ENCODE measurements at places on chromosomes 1 and 21.

- DNase-seq, result peak; percentile 23
Observed at GRCh38 chr1:3695326-3696217, 43.3 kb downstream of the TP73 start.

DNA sequence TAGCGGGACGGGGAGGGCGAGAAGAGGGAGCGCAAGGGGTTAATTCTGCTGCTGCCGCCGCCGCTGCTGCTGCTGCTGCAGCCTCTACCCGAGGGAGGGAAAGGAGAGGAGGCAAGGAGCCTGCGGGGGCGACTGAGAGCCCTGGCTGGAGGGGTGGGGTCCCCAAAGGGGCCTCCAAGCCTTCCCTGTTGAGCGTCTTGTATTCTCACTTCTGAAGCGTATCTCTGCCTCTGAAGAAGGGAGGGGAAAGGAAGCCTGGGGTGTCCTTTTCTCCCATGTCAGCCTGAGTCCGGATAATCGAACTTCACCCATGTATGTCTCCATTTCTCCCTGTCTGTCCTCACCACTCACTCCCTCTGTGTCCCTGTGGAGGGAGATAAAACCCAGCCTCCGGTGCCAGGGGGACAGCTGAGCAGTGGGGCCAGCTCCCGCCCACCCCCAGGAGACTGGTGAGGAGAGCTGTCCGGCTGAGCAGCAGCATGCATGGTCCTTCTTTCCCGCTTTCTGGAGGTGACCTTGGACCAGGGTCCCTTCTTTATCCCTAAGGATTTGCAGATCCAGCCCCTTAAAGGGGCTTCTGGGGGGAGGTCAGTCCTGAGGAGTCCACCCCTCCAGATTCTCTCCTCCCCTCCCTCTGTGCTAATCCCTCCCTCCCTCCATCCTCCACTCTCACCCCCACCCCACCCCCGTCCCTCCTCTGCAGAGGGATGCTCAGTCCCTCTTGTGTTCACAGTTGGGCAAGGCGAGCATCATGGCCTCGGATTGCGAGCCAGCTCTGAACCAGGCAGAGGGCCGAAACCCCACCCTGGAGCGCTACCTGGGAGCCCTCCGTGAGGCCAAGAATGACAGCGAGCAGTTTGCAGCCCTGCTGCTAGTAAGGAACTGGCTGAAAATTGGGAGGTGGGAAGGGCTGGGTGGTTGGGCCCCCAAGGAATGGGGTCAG, 1.0 kb downstream of the NCDN start:
- DNase-seq, result no peak

DNA sequence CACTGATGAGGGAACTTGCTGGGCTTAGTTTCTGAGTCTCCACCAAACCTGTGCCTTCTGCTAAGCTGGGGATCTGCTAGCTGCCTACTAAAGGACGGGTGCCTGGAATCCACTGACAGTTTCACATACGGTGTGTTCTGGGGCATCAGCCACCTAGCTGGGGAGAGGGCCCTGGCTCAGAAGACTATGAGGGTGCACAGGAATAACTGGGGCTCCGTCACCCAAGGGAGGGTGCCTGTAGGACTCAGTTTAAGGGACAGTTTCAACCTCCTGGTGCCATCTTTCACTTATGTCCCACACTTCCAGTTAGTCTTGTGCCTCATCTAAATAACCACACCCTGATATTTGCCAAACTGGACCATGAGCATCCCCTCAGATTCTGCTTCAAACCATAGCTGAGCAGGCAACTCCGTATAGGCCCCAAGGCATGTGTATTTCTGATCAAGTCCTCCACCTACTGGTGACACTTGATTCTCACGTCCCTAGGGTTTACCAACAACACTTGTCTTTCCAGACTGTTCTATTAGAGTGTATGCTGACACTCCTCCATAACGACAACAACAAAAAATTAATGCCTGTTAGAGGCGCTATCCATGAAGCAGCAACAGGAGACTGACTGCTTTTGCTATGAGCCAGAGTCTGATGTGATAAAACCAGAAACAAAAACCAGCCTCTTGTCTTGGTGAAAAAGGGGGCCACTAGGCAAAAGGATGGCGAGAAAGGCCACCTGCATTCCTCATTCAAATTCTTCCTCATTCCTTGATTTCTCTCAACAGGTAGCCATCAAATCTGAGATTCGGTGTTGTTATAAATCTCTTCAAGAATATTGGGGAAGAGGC, 55.0 kb upstream of the PAXBP1 start:
- peak; percentile 38 for DNase-seq

GRCh38 chr1:178051071-178051470, 42.8 kb upstream of the RASAL2 start:
- DNase-seq, result no peak

GRCh38 chr1:72845381-72845780, 563.0 kb upstream of the NEGR1 start:
- peak; percentile 1 for DNase-seq

DNA sequence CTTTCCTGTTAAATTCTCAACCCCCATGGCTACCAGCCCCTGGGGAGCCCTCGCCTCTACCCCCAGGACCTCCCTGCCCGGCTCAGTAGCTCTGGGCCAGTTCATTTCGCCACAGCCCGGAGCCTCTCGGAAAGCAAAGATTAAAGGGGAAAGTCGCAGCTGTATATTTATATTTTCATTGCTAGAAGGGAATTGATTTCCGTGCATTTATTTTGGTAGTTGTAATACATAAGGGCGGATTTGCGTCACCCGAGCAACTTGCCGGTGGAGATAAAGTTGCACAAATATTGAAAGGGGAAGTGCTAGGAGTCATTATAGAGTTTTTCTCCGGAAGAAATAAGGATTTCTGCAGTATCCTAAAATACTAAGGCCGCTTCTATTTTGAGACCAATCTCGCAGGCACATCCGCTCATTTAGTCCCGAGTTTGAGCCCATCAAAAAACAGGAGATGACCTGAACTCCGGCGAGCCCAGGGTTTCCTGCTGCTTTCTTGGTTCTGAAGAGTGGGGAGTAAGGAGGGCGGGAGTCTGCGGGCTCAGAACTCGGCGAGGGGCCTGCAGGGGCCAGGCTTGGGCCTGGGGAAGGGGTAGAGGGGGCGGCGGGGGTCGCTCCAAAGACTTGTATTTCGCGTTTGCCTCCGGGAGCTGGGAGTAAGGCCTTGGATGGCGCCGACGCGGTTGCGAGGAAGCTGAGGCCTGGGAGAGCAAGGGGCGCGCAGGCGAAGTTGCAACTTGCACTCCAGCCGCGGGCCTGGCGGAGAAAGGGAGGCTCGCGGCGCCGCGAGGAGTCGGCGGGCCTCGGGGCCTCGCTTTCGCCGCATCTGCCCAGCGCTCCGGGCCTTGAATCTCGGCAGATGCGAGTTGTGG, 2.5 kb upstream of the HLX start:
- no peak for DNase-seq

DNA sequence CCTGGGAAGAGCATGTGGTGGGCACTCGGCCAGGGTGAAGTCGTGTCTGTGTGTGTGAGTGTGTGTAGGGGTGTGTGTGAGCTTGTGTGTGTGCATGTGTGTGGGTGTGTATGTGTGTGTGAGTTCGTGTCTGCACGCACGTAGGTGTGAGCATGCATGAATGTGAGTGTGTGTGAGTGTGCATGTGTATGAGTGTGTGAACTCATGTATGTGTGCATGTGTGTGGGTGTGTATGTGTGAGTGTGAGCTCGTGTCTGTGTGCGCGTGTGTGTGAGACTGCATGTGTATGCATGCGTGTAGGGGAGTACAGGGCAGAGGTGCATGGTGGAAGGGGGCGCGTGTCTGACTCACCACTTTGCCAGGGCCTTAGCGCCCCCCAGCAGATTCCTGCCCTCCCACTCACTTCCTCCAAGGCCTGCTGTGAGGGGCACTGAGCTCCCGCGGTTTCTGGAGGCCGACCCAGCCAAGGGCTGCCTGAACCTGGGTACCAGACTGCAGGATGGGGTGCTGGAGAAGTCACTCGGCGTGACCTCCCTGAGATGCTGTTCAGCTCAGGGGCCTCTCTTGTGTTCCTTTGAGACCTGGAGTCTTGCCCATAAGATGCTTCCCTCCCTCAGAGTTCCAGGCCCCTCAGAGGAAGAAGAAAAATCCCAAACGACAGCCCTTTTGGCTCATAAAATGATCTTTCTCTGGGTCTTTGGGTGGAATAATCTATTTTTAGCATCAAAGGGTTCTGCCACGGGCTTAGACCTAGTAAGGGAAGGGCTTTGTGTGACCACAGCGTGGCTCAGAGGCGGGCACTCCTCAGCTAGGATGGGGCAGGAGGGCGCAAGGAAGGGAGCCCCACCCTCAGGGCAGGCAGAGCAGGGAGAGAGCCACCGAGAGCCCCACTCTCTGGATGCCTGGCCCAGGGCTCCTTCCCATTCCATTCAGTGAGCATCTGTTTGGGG, 41.1 kb upstream of the RUNX3 start:
- DNase-seq, result no peak

GRCh38 chr21:42733037-42733627, 79.7 kb downstream of the PDE9A start:
- DNase-seq, result no peak
